GM23338 (cell line): ENCODE measurements at places on chromosomes 4 and X.

DNA sequence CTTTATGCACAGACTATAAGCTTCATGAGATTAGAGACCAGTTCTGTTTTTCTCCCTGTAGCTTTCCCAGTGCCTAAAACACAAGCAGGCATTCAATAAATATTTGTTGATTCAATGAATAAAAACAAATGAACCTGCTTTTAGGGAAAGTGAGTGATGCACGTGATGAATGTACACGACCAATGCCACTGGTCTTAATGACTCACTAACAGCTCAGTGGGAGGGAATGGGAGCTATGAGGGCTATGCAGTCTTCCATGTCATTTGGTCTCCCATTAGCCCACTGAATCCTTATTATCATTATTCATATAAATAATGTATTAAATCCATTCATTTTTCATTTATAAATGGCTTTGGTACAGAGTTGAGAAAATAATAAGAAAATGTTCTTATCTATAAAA is 247.4 kb downstream of the FBXO8 start:
- DNase-seq, result no peak

DNA sequence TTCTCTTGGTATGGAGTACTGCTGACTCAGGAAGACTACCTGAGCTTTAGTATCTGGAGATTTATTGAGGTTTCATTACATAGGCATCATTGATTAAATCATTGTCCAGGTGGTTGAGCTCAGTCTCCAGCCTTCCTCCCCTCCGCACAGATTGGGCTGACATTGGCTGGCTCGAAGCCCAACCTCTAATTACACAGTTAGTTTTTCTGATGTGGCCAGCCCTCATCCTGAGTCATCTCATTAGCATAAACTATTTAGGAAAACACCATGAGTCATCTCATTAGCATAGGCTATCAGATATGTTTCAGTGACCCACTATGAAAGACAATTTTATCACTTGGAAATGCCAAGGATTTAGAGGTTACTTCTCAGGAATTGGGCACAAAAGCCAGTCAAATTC is 93.9 kb upstream of the ANKRD50 start:
- peak; percentile 15 for DNase-seq

DNA sequence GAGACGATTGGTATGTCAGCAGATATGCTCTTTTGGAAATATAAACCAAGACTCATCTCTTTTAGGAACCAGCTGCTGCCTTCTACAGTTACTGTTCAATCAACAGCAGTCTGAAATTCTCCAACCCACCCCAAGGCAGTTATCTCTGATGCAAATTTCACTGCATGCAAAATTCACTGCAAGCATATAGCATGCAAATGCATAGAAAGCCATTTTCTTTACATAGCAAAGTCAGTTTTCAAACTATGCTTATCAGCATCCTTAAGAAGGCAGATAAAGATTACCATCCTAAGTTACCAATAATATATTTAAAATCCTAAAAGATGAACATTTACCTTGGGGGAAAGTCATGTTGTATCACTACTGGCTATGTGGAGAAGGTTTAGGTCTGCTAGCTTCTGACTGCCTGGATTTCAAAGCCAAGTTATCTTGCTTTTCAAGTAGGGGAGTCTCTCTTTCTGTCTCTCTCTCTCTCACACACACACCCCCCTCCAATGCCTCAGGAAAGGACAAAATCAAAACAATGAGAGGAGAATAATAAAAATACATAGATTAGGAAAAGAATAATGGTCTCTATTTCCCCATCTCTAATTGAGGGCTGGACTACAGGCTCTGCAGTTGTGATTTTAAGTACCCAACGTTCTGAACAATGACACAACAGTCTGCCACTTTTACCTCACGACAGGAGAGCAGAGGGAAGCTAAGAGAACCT is 1.5 kb downstream of the NMU start:
- no peak for DNase-seq

DNA sequence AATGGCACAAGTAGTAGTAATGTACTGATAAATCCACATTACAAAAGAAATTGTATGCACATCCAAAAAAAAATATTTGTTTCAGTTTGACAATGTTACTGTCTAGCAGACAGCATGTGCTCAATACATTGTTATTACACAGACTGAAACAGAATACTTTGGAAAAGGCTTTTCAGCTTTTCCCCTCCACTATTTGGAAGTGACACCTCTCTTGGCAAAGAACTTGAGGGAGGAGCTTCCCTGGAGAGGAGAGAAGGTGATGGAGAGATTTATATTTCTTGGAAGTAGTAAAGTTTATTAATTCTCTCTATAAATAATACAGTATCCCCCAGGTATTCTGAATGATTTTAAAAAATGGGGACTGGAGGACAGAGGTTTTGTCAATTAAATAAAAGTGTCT is 131.8 kb downstream of the SCFD2 start:
- no peak for DNase-seq

- no peak for DNase-seq
Observed at GRCh38 chr4:185036019-185036418, 17.7 kb downstream of the HELT start.
